ENCODE measurements at places on chromosomes 1 and 21.

DNA sequence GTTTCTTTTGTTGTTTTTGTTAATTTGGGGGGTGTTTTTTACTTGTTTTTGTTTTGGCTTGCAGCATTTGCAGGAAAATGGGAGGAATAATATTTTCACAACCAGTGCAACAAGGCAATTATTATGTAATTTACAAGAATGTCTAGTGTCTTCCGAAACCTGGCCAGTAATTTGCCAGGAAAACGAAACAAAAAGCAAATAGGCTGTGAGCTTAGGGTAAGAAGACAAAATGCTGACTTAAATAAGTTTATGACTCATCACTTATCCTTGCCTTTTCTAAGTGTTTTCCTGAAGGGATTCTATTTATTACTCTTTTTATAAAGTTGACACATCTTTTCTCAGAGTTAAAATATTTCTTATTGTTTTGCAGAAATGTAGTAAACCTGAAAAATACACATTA, 49.8 kb downstream of the KCNT2 start:
- no peak for DNase-seq

- peak; percentile 75 for DNase-seq
Measured at GRCh38 chr21:33025106-33025488, 638 bp upstream of the OLIG2 start.

DNA sequence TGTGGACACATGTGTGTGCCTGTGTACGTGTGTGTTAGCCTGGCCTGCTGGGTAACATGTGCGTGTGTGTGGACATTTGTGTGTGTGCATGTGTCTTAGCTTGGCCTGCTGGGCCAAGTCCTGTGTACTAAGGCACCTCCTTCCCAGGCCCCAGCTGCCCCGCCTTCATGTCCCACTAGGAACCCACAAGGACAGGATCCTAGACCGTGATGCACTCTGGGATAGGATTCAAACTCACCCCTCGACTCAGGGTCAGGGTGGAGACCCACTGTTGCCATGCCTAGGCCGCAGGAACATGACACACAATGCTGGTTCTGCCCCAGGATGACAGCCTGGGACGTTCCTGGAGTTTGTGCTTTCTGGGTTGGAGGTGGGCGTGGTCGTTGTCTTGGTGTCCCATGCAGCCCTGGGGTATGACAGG, 89.9 kb upstream of the TMPRSS2 start:
- no peak for DNase-seq

- peak; percentile 77 for DNase-seq
Measured at GRCh38 chr21:45363921-45364467, 41.0 kb upstream of the COL18A1 start.

DNA sequence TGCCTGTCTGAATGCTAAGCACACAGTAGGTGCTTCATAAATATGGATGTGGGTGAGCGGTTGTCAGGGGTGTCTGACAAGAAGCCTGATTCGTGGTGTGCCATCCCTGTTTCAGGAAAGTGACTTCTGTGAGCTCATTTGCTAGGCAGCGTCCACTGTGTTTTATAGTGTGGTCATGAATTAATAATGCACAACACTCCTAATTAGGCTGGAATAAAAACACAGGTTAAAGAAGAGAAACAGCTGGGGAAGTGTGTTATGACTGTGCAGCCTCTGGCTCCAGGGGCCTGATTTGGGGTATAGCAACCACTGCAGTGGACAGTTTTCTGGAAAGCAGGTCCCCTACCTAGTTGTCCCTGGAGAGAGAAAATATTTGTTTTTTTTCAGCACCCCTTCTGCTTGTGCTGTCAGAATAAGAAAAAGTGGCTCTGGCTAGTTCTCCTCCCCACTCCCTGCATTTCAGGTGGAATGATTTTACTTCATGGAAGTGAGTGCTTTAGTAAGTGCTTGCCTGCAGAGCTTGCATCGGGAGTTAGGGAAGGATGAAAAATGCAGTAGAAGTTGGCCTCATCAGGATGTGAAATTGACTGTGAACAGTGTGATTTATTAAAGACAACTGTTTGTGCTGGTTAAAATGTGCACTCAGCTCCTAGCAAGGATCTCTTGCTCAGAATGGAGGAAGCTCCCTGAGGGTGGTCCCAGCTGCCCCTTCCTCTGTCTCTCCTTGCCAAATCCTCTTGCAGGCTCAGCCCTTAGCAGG, 333.8 kb downstream of the HHAT start:
- no peak for DNase-seq

DNA sequence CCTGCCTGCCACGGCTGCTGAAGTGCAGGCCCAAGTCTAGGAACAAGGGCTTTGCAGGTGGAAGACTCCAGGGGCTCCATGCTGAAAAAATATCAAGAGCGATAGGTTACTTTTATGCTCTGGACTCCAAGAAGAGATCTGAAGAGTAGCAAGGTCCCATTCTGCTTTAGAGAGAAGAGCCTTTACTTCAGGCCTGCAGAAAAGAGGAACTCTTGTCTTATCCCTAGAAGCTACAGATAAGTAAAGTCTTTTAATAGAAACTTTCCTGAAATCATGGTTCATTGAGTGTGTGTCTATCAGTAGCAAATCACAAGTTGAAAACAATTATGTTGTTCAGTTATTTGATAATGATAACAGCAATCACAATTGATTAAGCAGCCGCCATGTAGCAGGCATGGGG, 113.3 kb downstream of the TNR start:
- no peak for DNase-seq

DNA sequence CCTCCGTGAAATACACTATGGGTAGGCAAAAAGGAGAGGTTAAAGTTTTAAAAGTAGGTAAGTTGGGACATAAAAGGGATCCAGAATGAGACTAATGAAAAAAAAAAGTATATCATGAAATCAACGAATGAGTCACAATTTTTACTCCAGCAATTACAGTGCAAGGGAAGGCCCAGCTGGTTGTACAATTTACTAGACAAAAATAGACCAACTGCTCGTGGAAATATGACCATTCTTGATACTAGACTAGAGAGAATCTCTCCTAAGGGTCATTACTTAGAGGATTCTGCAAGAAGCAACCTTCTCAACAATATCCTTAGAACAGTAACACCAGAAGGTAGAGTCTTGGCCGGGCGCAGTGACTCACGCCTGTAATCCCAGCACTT, 55.1 kb upstream of the EFHD2 start:
- no peak for DNase-seq

DNA sequence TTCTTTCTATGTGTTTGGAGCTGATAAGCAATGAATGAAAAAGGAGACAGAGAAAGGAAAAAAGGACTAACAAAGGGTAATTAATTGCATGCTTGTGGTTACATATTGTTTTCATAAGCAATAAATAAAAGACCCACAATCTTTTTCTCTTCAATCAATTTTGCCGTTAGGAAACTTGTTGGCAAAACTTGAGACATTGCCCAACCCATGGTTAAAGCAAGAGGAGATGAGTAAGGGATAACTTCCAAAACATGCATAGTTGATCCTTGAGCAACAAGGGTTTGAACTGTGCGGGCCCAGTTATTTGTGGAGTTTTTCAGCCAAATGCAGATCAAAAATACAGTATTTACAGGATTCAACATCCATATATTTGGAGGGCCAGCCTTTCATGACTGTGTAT, 572.4 kb downstream of the AMY1C start:
- DNase-seq = no peak

DNA sequence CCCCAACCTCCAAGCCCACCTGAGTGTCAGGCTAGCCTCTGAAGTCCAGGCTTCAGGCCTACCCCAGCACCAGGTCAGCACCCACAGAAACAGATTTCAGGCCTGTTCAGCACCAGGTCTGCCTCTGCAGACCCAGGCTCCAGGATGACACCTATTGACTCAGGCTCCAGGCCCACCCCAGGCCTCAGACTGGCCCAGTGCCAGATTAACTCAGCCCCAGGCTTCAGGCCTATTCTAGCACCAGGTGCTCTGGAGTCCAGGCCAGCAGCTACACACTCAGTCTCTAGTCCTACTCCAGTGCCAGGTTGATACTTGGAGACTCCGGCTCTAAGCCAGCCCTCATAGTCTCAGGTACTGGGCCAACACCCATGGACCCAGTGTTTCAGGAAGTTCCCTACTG, 541.7 kb upstream of the PBX1 start:
- DNase-seq = no peak

- DNase-seq = no peak
Measured at GRCh38 chr1:60280256-60280655, 206.7 kb upstream of the C1orf87 start.

- DNase-seq = no peak
Measured at GRCh38 chr1:42152907-42153600, at the start of gene GUCA2B. Gene GUCA2B (plus strand): TSS chr1:42153410. CDS start chr1:42153451, 41 bp downstream.

DNA sequence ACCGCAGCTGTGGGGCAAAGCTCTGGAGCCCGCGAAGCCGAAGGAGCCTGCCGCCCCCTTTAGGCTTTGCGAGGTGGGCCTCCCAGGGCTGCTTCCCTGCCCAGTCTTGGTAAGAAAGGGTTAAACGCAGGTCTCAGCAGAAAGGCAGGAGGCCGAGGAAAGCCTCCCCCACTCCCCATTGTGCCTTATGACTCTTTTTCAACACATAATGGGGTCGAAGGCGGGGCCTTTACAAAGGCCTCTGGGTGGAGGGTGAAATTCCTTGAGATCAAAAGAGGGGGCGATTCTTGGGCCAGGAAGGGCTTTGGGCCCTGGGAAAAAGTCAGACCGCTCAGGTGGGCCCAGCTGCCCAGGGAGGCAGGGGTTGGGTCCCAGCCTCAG, 880 bp downstream of the ALPL start:
- no peak for DNase-seq

DNA sequence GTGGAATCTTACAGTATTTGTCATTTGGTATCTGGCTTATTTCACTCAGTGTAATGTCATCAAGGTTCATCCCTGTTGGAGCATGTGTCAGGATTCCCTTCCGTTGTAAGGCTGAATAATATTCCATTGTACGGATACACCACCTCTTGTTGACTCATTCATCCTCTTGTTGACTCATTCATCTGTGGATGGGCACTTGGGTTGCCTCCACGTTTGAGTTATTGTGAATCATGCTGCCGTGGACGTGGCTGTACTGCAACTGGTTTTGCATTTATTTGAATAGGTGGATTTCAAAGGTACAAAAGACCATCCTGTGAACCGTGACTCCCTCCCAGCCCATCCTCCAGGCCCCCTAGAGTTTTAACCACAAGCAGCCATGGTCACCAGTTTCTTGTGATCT, 11.9 kb upstream of the TCP10L start:
- DNase-seq = no peak

DNA sequence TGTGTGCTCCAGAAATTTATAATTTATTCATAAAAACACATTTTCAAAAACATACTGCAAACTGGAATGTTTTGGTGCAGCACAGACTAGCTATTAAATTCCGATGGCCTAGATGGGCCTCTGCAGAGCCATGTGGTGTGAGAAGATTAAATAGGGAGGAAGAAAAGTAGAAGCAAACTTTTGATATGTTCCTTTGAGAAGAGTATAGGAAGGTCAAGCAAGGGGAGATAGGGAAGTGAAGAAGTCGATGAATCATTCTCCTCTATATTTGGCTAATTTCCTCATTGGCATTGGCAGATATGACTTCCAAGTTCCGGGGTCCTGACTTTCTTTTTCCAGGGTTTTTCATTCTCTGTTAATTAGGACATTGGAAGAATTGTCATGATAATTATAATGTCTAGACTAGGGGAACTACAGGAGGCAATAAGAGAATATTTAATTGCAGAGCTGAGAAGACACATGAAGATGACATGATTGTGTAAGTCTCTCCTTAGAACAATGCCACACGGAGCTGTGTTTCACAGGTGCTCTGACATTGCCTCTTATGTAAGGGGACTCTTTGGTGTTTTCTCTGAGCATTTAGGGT, 19.3 kb upstream of the ZNF326 start:
- no peak for DNase-seq

DNA sequence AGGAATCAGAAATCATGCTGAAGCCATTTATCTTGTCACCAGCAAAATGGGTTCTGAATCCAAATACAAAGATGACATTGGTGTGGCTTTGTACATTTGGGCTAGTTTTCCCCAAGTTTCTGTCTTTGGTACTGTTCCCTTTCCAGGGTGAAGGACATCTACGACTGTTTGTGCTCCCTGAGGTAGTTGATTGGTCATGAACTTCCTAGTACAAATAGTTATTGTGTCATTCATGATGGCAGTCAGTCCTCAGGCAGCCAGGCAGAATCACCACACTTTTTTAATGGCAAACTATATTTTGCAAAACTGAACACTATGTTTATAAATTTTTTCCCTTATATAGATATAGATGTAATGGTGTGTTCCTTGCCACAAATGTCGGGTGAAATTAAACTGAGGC, 46.0 kb downstream of the CEP350 start:
- DNase-seq = no peak

GRCh38 chr1:4133297-4133938, 233.3 kb upstream of the C1orf174 start:
- no peak for DNase-seq

DNA sequence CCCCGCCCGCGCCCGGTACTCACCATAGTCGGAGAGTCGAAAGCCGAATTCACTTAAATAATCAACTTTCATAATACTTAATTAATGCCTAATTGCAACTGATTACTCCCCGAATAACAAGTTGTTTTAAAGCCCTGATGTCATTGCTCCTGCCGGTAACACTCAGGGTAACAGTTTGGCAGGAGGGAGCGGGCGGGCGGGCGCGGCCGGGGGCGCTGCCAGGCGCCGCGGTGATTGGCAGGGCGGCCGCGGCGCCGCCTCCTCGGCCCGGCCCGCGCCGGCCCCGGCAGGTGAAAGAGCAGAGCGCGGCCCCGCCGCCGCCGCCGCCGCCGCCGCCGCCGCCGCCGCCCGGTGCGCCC, 102.2 kb downstream of the CASZ1 start:
- DNase-seq = no peak

DNA sequence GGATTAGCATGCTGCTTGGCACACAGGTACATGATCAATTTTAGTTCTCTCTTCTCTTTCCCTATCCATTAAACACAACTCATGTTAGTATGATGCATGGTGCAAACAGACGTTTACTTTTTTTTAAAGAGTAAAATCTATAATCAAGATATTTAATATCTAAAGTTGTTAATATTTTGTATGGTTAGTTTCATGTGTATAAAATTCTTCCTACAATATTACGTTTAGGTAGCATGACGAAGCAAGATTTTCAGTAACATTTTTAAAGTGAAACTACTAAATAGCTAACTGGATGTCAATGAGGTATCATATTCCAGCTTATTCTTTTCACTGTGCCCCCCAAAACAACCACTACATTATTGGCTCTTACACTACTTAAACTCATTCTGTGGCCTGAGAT, 36.6 kb downstream of the CNIH4 start:
- no peak for DNase-seq

- DNase-seq = no peak
Measured at GRCh38 chr1:38068980-38069340, 22.4 kb upstream of the POU3F1 start.

Data from frontal cortex (tissue), 4 donors.